SHP77 (cell line): ENCODE measurements at places on chromosomes 12 and 14.

DNA sequence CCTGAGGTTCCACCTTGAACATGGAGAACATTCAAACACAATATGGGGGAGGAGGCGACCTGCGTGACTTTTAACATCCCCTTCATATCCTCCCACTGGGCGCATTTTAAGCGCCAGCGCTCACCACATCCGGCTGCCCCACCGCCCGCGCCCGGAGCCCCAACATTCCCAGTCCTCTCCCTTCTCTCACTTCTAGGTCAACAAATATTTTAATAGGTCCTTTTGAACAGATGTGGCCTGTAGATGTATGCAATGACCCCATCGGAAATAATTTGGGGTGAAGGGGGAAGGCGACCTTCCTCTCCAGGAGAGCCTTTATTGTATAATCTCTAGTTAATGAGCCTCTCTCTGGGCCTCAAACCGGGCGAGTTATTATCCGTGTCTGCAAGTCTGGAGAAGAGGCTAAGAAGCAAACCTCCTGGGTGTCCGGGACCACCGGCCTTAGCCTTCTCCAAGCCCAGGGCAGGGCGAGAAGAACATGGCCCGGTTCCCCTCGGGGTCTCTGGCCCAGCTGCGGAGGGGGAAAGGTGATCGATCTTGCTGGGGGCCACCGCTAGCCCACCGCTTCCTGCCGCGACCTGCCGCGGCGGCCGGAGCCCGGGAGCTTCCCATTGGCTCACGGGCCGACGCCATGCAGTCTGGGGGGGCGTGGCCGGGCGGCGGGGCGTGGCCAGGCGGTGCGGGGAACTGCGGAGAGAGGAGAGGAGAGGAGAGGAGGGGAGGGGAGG, 83.2 kb upstream of the HMGA2 start:
- no peak for DNase-seq

- DNase-seq, result no peak
These were observed 11.2 kb downstream of the RHOF start for GRCh38 chr12:121781998-121782979.

GRCh38 chr12:132624910-132625630, 6.5 kb downstream of the P2RX2 start:
- no peak for DNase-seq

- DNase-seq, result no peak
These were observed 52.1 kb downstream of the GALC start for GRCh38 chr14:87940894-87941293.

GRCh38 chr12:67433385-67434175, 164.4 kb downstream of the CAND1 start:
- no peak for DNase-seq

GRCh38 chr14:75434138-75434889, 6.5 kb downstream of the JDP2 start:
- no peak for DNase-seq

GRCh38 chr12:105696-106095, 39.1 kb downstream of the IQSEC3 start:
- no peak for DNase-seq

DNA sequence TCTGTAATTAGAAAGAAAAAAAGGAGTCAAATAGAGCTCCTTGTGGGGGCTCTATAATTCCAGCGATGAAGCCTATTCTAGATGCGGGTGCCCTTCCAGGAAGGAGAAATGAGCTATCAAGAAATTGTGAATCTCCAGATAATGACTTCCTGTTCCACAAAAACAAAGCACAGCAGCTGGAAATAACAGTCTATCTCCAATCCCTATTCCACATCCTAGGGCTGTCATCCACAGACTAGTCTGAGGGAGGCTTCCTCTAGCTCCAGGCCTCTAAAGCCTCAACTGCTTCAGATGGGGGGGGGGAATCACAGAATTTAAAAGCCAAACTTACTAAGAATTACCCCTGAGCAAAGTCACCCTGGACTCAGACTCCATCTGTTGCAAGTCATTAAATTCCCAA, 77.4 kb upstream of the GTF2A1 start:
- DNase-seq, result no peak
